ENCODE measurements at places on chromosomes 12 and 14.

- no peak for DNase-seq
Observed at GRCh38 chr12:118183711-118184110, 47.8 kb downstream of the PEBP1 start.

DNA sequence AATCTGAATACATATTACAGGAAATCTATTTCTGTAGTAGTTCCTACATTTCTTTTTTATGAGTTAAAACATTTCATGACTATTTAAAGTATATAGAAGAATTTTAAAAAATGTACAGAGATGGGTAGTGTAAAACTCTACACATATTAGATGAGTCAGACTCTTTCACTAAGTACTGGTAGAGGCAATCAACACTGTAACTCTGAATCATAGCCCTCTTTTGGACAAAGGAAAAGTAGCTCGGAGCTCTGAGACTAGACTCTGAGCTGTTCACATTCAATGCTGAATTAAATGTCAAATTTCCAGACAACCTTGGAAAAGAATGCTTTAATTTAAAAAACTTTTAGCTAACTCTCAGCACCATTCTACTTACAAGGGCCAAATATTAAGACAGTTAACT is 3.4 kb downstream of the PTCSC3 start:
- no peak for DNase-seq

GRCh38 chr12:92468358-92469020 is 234.3 kb upstream of the PLEKHG7 start:
- DNase-seq, result no peak

- DNase-seq, result no peak
Observed at GRCh38 chr12:21774358-21775132, at the start of gene KCNJ8. Gene KCNJ8, minus strand, starts transcription at chr12:21774706. Its CDS starts 1,090 bp downstream, at chr12:21773616.

GRCh38 chr12:100753837-100754236 is 40.7 kb upstream of the ANO4 start:
- no peak for DNase-seq

DNA sequence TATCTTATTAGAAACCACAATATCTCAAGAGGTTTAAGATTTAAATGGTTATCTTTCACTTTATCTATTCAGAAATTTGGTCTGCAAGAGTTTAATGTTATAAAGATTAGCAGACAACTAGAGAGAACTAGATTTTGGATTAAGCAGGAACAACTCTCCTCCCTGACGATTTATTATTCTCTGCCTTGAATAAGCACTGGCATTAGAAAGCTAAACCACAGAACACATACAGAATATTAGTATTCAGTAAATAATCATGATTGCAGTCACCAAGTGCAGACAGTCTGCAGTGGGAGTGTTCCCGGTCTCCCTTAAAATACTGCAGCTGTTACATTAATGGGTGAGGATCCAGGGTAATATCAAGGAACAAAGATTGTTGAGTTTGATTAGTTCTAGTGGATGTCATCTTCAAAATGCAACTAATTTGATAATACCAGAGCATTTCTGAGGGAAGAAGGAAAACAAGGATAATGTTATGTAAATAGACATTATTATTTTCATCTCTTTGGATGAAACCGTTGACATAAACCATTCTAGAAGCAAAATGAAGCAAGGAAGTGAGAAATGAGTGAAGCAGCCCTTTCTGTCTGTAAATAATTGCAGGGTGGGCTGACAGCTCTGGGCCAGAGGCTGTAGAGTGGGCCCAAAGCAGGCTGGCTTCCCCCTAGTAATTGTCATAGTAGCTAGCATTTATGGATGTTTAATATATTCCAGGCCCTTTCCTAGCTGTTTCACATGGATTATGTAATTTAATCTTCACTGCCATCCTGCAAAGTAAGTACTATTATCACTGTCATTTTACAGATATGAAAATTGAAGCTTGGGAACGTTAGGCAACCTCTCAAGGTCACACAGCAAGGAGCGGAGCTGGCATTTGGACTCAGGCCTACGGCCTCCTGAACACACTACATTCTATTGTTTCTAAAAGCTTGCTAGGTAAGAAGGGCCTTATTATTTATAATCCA is 79.4 kb downstream of the DYRK2 start:
- no peak for DNase-seq

DNA sequence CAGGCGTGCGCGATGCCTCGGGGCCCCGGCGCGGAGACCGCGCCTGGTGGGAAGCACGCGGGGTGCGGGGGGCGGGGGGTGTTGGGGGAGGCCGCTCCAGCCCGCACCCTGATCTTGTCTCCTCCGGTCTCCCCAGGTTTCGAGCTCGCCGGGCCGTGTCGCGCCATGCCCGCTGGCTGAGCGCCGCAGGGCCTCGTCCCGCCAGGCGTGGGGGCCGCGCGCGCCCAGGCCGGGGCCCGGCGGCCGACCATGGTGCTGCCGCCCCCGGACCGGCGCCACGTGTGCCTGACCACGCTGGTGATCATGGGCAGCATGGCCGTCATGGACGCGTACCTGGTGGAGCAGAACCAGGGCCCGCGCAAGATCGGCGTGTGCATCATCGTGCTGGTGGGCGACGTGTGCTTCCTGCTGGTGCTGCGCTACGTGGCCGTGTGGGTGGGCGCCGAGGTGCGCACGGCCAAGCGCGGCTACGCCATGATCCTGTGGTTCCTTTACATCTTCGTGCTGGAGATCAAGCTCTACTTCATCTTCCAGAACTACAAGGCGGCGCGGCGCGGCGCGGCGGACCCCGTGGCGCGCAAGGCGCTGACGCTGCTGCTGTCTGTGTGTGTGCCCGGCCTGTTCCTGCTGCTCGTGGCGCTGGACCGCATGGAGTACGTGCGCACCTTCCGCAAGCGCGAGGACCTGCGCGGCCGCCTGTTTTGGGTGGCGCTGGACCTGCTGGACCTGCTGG is 2.4 kb downstream of the TMEM121 start:
- no peak for DNase-seq

- DNase-seq, result no peak
Observed at GRCh38 chr12:89546151-89546550, 20.3 kb upstream of the POC1B start.

DNA sequence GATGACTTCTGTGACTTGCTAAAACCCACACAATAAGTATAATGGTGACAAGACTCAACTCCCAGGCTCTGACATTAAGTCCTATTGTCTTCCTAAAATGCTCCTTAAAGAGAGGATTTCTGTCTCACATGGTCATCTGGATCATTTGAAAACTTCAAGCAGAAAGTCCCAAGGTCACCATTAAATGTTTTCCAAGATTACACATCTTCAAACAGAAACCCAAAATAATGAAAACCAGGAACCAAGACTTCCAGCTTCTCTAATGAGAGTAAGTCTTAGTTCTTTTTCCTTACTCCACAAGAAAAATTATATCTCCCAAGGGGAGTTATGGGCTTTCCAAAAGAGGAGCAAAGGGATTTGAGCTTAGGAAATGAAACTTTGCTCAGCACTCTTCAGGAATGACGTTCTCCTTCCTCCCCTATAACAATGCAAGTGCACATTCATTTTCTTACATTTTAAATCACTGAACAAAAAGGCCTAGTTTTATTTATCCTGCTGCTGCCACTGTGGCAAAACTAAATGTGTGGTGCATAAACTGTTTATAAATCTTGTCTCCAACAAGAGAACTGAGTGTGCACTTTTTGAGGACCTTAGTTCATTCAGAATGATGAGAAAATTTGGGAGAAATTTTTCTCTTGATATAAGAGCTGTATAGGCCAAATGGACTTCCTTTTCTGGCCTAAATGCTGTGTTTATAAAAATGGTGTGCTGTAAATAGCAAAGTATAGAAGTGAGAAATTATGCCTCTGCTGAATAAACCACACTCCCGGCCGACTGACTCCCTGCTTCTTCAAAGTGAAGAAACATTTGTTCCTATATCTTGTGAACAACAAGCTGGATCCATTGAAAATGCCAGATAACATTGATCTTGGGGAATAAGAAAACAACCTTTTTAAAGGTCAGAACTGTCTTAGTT is 148.4 kb upstream of the PLEKHG7 start:
- no peak for DNase-seq

- DNase-seq, result no peak
Observed at GRCh38 chr12:47422611-47423010, 283.2 kb downstream of the RPAP3 start.

All from DMS 273 treated with DMSO at 0.1 percent for 48 hours (cell line).